ENCODE measurements at places on chromosomes 5 and 9. TPM values are rescaled to one million over a fixed set of nuclear protein-coding genes. Genes with fewer than 3 reads are reported as not detected.

The MTREX gene
- 71.2 TPM for total RNA-seq

The CCL28 gene
- total RNA-seq = 10.0 TPM

The GNA14 gene
- not detected for total RNA-seq

The SLC36A2 gene
- total RNA-seq = not detected

The SLC25A2 gene
- total RNA-seq = 0.56 TPM

The KIF12 gene
- total RNA-seq = not detected

The TBC1D2 gene
- total RNA-seq = 2.7 TPM

DNA sequence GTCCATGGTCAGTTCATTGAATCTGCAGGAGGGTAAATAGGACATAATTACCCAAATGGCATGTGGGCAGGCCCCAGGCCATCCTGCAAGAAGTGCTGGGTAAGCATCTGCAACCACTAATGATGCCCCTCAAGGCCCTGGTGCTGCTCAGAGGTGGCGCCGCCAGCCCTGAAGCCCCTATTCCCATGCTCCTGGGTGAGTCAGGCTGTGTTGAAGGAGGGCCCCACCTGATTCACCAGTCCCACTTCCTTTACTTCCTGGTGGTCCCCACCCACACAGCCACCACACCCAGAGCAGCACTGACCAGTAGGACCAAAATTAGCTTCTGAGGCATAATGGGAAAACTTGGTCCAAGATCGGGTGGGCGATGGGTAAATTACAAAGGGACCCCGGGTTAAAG, 120.4 kb upstream of the SPRY4 start:
- H3K4me1 ChIP-seq = peaks cover 3% of the 10 kb centered on the region
- DNase-seq = no peak
- no peak overlapping the region for H3K27ac ChIP-seq
- no peak overlapping the region for H3K4me3 ChIP-seq
- peaks cover 18% of the 10 kb centered on the region for H3K27me3 ChIP-seq

GRCh38 chr5:143748516-143748915, 63.4 kb upstream of the HMHB1 start:
- no peaks in the 10 kb centered on the region for H3K36me3 ChIP-seq
- no peak overlapping the region for H3K27ac ChIP-seq
- DNase-seq = no peak
- no peaks in the 10 kb centered on the region for H3K4me1 ChIP-seq

DNA sequence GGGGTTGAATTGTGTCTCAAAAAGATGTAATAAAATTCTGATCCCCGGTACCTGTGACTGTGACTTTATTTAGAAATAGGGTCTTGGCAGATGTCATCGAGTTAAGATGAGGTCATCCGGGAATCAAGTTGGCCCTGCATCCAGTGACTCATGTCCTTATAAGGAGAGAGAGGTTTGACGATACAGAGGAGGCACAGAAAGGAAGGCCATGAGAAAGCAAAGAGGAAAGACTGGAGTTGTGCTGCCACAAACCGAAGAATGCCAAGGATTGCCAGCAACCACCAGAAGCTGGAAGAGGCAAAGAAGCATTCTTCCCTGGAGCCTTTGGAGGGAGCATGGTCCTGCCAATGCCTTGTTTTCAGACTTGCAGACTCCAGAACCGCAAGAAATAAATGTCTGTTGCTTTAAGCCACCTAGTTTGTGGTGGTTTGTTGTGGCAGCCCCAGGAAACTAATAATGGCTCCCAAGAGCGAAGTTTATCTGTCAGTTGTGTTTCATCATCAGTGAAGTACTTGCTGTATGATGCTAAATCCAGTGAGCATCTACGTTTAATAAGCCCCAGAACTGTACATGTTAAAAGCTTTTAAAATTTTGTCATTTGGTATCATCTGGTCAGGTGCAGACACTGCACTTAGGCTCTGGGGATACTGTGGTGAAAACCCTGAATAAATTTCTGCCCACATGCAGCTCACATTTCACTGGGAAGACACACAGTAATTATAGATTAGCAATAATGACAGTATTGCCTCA, 114.8 kb downstream of the TLE4 start:
- H3K36me3 ChIP-seq = peaks cover 19% of the 10 kb centered on the region
- no peaks in the 10 kb centered on the region for H3K27me3 ChIP-seq
- no peak for DNase-seq
- no peak overlapping the region for H3K4me3 ChIP-seq
- peak overlapping the region; percentile 69 for H3K27ac ChIP-seq
- peaks cover 25% of the 10 kb centered on the region for H3K4me1 ChIP-seq

DNA sequence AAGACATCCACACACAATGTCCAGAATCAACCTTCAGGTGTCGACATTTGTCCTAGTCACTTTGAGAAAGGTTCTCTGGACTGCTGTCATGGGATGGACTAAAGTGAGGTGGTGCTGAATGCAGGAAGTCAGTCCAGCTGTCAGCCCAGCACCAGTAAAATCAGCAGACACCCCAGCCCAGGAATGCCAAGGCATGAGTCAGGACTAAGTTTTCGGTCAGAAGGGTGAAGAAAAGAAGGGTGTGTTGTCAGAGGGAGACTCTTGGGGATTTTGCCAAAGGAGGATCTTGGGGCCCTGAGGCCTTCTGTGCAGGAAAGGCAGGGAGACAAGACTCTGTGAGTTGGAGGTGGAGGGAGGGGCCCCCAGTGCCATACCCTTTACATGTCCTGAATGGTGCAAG, 69.0 kb upstream of the XPA start:
- H3K4me3 ChIP-seq = no peak overlapping the region
- H3K27ac ChIP-seq = no peak overlapping the region
- DNase-seq = no peak
- peaks cover 35% of the 10 kb centered on the region for H3K27me3 ChIP-seq
- H3K4me1 ChIP-seq = no peaks in the 10 kb centered on the region

DNA sequence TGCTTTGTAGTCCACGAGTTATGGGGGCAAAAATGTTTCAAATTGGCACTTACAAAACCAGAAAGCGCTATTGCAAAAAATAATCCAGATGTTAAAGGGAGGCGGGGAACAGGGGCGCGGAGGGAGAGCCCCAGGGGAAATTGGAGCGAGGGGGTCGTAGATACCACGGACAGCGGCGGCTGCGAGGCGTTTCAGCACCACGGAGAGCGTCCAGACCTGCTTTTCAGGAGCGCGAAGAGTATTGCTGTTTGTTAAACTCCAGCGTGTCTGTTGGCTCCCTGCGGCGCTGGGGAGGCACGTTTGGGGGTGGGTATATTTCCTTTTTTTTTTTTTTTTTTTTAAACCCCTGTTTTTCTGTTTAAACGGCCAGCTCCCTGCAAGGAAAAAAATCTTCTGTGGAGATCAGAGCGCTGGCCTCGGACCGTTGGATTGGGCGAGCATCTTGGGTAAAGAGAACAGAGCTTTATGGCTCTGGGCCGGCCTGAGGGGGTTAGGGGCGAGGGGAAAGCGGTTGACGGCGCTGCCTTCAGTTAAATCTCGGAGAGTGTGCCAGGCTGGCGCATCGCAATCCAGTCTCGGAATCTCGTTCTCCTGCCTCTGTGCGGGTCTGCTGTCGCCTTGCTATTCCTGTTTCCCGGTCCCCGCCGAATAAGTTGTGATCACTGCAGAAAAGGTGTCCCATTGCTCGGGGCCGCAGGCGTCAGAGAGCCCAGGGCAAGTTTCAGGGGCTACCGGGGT, at the start of gene GLRA1:
GLRA1 (minus strand) TSS at position 288 of the 738 bp plus-strand sequence. CDS start 302 bp downstream, outside the sequence.
- no peak within 1 kb of the TSS for H3K27ac ChIP-seq
- H3K27me3 ChIP-seq = peaks cover 14% of the 10 kb centered on the region
- H3K4me3 ChIP-seq = no peak within 1 kb of the TSS
- H3K36me3 ChIP-seq = no peaks in the 10 kb centered on the region

DNA sequence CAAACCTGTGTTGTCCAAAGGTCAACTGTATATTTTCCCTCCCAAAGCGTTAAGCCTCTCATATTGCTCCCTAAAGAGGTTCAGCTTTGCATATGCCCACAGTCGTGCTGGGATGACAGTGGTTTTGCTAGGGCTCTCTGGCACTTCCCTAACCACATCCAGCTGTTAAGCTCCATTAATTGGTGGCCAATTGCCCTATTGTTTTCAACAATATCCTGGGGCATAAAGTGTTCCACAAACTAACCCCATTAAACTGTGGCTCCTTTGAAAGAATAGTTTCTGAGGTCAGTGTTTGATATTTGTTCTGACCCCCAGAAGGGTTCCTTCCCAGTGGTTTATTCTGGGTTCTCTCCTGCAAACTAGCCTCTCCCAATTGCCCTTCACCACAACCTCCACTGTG, 194.5 kb downstream of the HSD17B3 start:
- peaks cover 3% of the 10 kb centered on the region for H3K36me3 ChIP-seq
- no peak overlapping the region for H3K4me3 ChIP-seq
- H3K4me1 ChIP-seq = peaks cover 2% of the 10 kb centered on the region
- peaks cover 23% of the 10 kb centered on the region for H3K27me3 ChIP-seq

DNA sequence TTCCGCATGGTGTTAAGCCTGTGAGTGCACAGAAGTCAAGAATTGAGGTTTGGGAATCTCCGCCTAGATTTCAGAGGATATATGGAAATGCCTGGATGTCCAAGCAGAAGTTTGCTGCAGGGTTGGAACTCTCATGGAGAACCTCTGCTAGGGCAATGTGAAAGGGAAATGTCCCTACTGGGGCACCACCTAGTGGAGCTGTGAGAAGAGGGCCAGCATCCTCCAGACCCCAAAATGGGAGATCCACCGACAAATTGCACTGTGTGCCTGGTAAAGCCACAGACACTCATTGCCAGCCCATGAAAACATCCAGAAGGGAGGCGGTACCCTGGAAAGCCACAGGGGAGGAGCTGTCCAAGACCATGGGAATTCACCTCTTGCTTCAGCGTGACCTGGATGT, 3.6 kb upstream of the SAXO1 start:
- DNase-seq = no peak
- peaks cover 1% of the 10 kb centered on the region for H3K36me3 ChIP-seq
- no peak overlapping the region for H3K4me3 ChIP-seq
- no peaks in the 10 kb centered on the region for H3K4me1 ChIP-seq

DNA sequence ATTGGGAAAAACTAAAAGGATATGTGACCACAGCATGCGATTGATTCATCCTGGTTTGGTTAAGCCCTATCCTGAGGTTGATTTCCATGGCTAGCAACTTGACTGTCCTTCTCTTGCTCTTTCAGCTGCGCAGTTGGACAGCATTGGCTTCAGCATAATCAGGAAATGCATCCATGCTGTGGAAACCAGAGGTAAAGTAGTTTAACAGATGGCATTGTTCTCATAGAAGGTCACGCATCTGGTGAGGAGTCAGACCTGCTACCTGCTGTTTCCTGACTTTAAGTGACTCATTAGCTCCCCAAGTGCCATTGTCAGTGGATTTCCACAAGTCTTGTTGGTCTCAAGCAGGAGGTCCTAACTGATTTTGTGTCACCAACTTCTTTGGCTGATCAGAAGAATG, 266.9 kb downstream of the ARHGAP26 start:
- no peak overlapping the region for H3K4me3 ChIP-seq
- no peaks in the 10 kb centered on the region for H3K27me3 ChIP-seq
- DNase-seq = no peak
- peaks cover 34% of the 10 kb centered on the region for H3K36me3 ChIP-seq

DNA sequence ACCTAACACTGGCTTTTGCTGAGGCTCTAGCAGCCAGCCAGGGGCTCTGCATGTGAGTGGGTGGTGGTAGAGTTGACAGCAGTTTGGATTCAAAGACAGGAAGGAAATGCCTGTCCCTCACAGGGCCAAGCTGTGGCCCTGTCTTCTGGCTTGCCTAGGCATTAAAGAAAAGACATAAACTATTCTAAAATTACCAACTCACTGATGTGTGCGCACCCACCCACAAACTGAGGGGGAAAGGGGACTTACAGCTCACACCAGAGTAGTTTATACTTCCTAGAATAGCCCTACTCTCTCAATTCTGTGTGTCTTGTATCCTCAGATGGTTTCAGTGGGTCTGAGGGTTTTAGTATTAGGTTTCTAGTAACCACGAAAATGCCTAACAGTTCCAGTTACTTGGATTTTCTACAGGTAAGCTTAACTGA, 18.3 kb upstream of the IL13 start:
- peak overlapping the region; percentile 16 for H3K4me3 ChIP-seq
- DNase-seq = peak; percentile 81
- no peaks in the 10 kb centered on the region for H3K27me3 ChIP-seq
- H3K4me1 ChIP-seq = peaks cover 89% of the 10 kb centered on the region
- H3K27ac ChIP-seq = peak overlapping the region; percentile 86

- H3K27me3 ChIP-seq = no peaks in the 10 kb centered on the region
- H3K36me3 ChIP-seq = peaks cover 6% of the 10 kb centered on the region
- no peak for DNase-seq
- H3K27ac ChIP-seq = no peak overlapping the region
- no peak overlapping the region for H3K4me3 ChIP-seq
These were observed 9.6 kb downstream of the MTMR12 start for GRCh38 chr5:32302835-32303754.

DNA sequence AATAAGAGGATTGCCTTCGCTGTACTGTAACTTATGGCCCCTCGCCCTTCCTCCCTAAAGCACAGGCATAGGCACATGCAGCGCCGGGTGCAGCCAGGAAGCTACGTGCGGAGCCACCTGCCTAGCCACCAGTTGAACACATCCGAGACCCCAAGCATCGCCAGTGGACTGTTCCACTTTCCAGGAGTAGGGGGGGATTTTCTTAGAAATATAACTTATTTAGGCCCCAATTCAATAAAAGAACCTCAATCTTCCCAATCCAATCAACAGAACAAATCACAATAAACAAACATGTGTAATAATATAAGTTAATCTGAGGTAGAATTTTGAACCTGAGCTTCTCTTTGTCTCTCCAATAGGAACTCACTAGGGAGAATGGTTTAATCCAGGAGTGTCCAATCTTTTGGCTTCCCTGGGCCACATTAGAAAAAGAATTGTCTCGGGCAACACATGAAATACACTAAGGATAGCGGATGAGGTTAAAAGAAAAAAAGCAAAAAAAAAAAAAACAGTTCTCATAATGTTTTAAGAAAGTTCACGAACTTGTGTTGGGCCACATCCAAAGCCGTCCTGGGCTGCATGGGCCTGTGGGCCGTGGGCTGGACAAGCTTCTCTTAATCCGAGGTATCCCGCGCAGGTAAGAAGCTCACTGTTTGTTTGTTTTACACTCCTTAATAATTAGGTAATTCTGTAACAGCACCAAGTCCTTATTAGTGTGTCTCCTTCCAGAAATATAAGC, 22.0 kb upstream of the NIPBL start:
- H3K27ac ChIP-seq = no peak overlapping the region
- no peak for DNase-seq
- H3K27me3 ChIP-seq = peaks cover 15% of the 10 kb centered on the region
- H3K4me3 ChIP-seq = no peak overlapping the region
- H3K4me1 ChIP-seq = no peaks in the 10 kb centered on the region

Measured in activated CD8-positive, alpha-beta memory T cell treated with anti-CD3 and anti-CD28 coated beads, Interleukin-2, amount 10 ng/mL, durations not matched to agents 7 days and 5 days (primary cell).